ENCODE measurements at places on chromosomes 16 and 17. TPM values are rescaled to one million over a fixed set of nuclear protein-coding genes. Genes with fewer than 3 reads are reported as not detected.

Gene EEF2K
- 2.8 TPM for polyA plus RNA-seq

Gene SULT1A2
- 13.3 TPM for polyA plus RNA-seq

Gene PLD6
- 2.9 TPM for polyA plus RNA-seq

GRCh38 chr16:89170346-89171215 is 967 bp upstream of the CDH15 start:
- DNase-seq: peak; percentile 85

DNA sequence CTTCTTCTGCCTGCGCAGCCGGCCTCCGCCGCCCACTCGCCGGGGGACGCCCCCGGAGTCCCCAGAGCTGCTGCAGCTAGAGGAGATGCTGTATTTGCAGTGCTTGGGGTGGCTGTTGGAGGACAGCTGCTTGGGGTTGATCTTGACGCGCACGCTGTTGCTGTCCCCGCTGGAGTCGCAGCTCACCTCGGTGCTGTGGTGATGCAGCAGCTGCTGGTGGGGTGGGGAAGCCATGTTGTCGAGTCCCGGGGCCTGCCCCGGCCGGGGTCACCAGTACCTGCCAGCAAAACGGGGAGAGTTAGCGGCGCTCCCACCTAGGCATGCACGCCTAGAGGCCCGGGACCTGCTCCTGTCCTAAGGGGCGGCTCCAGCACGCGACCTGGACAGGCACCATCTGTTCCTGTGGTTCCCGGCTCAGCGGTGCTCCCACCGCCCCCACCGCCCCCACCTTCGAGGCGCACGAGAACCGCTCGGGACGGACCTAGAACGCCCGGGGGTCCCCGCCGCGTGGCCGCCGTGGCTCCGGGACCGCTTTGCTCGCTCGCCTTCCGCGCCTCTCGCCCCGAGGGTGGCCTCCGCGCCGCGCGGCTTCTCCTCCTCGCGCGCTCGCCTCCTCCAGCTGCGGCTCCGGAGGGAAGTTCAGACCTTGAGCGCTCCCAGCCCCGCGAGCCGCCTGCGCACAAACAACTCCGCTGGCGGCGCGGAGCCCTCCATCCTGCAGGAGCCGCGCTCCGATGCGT is 863 bp downstream of the ADCY9 start:
- peak; percentile 48 for DNase-seq

DNA sequence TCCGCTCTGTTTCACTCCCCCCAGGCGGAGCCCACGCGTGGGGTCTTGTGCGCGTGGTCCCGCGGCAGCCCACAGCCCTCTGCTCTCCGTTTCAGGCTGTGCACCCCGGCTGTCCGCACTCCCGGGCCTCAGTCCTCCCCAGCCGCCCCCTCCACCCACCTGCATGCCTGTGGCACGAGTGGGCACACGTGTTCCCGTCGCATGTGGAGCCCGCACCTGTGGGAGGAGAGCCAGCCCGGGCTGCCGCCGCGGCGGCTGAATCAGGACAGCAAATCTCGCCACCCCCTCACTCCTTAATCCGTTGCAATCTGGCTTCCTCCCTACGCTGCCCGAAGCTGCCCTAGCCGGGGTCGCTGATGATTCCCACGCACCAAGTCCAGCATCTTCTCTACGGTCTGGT is 69.9 kb upstream of the GRIN2A start:
- DNase-seq: no peak

GRCh38 chr17:79562192-79562930 is 48.5 kb downstream of the RBFOX3 start:
- no peak for DNase-seq

GRCh38 chr16:68264128-68265077 is at the start of gene SLC7A6:
SLC7A6 (plus strand) TSS chr16:68264526; CDS start chr16:68274727, 10,201 bp downstream.
- DNase-seq: peak; percentile 73

All from kidney (tissue), 22 donors.